NCI-H1417 treated with DMSO at 0.1 percent for 48 hours (cell line): ENCODE measurements at places on chromosomes 12 and 14.

GRCh38 chr12:57726151-57726883 is 12.2 kb downstream of the AGAP2 start:
- DNase-seq = peak; percentile 47

DNA sequence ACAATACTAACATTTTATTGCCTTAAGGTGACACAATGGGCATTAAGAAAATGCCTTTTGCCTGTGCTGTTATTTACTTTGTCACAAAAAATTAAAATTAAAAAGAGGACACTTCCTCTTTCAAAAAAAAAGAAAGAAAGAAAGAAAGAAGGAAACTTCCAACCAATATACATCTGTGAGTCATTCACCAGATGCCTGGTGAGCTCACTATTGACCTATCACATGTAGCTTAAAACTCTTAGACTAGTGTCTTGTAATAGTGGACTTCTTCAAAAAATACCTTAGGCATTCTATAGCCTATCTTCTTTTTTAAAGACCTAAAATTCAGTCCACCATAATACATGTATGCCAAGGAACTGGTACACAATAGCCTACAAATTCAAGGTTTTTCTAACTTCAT is 4.9 kb upstream of the SOX5 start:
- DNase-seq = no peak

DNA sequence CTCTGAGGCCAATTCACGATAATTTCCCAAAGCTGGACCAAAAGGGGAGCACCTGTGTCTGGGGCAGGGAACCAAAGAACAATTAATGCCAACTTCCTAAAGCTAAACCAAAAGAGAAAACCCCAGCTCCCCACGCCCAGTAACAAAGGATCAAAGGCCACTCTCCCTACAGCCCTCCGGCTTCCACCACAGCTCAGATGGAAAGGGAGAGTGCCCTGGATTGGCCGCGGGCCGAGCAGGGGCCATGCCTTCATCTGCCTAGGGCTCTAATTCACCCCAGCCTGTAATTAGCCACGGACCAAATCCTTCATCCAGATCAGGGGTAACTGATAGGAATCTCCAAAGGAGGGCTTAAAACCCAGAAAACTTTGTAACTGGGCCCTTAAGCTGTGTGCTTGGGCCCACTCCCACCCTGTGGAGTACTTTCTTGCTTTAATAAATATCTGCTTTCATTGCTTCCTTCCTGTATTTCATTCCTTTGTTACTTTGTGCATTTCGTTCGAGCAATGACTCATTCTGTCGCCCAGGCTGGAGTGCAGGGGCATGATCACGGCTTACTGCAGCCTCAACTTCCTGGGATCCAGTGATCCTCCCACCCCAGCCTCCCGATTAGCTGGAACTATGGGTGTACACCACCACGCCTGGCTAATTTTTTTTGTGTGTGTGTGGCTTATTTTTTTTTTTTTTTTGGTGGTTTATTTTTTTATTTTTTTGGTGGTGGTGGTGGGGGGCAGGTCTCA is 65.5 kb upstream of the PPP4R3A start:
- no peak for DNase-seq

DNA sequence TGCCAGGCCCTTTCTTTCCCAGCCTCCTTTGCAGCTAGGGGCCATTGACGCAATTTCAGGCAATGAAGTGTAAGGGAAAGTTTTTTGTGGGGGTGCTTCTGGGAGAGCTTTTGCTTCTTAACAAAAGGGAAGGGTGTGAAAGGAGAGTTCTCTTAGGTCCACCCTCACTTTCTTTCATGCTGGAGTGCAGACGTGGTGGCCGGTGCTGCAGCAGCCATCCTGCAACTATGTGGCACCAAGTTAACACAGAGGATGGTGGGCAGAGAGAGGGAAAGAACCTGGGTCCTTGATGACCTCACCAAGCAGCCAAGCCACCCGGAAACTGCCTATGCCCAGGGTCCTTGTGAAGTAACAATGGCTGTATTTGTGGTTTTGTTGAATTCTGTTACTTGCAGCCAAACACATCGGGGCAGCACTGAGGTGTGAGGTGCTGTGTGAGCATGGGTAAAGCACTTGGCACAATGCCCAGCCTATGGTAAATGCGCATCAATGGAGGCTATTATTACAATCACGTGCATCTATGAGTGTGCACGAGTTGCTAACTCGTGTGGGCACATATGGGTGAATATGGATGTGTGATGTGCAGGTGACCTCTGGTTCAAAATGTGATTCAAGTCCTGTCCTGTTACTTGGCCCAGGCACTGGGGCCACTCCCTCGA is 122.6 kb downstream of the CALM1 start:
- no peak for DNase-seq

- DNase-seq = no peak
Measured at GRCh38 chr12:120064054-120064940, 52.3 kb downstream of the RAB35 start.

GRCh38 chr12:124861898-124862676 is 1.6 kb downstream of the SCARB1 start:
- DNase-seq = no peak

DNA sequence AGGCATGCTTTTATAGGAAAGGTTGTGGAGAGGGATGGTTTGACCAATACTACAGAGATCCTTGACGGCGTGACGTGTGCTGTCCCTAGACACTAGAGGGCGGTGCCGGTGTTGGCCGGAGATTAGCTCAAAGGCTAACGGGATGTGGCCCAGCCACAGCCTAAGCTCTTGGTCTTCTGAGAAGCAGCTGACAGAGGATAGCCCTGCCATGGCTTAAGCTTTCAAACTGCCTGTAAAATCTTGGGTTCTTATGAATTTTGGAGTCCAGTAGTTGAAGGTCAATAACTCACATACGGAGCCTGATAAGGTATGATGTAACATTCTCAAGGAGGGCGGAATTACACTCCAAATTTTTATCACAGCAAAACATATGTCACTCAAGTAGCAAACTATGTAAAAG is 515.7 kb upstream of the ATXN7L3B start:
- DNase-seq = no peak

- DNase-seq = no peak
Measured at GRCh38 chr14:62776300-62776699, 269.0 kb downstream of the KCNH5 start.

- DNase-seq = no peak
Measured at GRCh38 chr12:106112145-106112821, 26.5 kb downstream of the NUAK1 start.

GRCh38 chr12:70402597-70402996 is 36.5 kb downstream of the KCNMB4 start:
- no peak for DNase-seq

DNA sequence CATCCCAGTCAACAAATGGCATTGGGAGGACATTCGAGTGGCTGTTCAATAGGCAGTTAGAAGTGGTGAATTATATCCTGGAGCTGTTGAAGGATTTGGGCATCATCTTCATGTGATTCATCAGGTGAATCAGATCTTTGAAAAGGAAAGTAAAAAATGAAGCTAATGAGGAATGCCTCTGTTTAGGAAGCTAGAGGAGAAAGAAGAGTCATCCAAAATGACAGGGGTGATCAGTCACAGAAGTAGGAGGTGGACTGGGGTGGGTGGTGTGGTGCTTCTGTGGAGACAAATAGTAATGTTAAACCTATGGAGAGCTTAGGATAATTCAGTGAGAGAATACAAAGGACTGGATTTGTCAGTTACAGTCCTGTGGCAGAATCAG is 32.7 kb downstream of the DIP2B start:
- DNase-seq = no peak

DNA sequence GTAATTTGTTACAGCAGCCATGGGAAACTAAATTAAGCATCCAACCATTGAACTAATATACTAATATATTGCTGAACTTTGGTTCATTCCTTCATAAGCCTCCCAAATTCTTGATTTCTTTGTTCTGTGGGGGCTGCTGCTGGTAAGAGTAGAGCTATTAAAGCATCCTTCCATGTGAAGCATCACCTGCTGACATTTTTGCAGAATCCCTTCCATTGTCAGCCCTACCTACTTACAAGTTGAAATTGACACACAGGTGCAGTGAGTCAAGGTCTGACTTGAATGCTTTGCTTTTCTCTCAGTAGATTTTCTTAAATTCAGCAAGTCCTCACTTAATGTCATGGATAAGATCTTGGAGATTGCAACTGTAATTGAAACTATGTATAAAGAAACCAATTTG is 474.4 kb downstream of the APAF1 start:
- DNase-seq = no peak

GRCh38 chr12:78096909-78097597 is 266.4 kb downstream of the NAV3 start:
- DNase-seq = no peak

DNA sequence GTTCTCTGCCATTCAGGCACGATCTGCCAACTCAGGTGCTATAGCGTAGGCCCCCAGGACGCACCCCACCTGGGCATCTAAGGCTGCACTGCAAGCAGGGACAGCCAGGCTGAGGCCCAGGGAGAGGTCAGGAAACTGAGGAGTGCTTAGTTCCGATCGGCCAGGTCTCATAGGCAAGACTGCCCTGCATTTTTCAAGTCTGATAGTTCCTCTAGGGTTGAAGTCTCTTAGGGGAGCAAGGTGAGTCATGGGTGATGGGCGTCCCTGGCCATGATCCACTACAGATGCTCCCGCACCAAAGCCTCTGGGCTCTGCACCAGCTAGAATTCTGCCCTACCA is 13.2 kb downstream of the NOPCHAP1 start:
- no peak for DNase-seq

DNA sequence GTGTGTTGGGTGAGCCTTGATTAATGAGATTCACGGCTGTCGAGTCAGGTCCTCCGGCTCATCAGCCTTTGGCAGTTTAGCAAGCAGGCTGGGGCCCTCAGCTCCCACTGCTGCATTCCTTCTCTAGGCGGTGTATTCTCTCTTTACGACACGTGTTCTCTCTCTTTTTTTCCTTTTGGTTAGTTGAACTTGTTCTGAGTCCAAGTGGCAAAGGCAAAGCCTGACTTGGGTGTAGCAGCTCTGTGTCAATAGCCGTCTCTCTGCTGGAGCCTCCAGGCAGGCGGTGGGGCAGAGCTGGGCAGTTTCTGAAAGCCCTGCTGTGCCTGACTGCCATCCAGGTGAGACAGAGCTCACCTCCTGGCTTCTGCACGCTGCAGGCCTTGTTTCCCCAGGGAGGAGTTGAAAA is 46.6 kb downstream of the SUSD6 start:
- DNase-seq = peak; percentile 57

GRCh38 chr14:102849526-102850379 is 72.5 kb downstream of the TRAF3 start:
- DNase-seq = no peak

- DNase-seq = peak; percentile 55
Measured at GRCh38 chr14:52926953-52927352, 23.9 kb downstream of the FERMT2 start.

DNA sequence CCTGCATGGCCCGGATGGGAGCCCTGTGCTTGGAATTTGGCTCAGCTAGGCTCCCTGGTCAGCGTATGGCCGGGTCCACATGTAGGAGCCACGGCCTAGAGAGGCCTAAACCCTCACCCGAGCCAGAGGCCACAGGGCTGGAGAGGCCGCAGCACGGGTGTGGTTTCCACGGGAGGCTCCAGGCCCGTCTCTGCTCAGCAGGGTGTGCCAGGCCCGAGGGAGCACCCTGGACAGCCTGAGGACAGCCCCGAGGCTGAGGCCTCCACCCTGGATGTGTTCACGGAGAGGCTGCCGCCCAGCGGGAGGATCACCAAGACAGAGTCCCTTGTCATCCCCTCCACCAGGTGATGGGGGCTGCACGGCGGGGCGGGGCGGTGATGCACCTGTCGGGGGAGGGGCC is 17.6 kb upstream of the TEX22 start:
- DNase-seq = no peak

DNA sequence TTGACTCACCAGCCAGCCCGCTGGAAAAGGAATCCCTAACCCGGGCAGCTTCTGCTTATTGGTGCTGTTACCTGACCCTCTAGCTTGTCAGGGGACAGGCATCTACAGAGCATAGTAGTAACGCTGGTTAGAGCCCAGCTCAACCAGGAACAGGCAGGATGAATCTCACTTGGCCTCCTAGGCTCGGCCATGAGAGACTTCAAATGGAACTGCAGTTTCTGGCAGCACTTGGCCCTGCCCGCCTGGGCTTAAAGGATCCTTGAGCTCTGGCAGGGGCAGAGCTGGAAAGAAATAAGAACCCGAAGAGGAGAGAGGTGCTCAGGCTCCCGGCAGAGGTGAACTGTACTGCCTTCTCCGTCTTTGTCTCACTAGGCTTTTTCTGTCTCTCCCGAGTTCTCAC is 2.3 kb upstream of the LHX5 start:
- no peak for DNase-seq

GRCh38 chr12:67601126-67601525 is 47.4 kb upstream of the DYRK2 start:
- DNase-seq = no peak

- DNase-seq = no peak
Measured at GRCh38 chr12:82225871-82226270, 132.3 kb downstream of the CCDC59 start.

DNA sequence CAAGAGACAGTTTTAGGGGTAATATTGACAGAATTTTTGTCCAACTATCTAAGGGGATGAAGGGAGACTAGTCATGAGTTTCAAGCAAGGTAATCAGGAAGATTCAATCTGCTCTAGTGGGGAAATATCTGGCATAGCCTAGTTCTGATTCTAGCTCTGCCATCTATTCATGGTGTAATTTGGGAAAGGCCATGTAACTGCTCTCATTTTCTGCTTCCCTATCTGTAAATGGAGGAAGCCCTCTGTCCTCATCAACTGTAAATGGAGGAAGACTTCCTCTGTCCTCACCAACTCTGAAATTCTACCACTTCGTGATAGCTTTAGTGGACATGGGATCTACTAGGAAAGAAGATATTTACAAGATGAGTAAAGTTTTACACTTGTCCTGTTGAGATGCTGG is 37.9 kb downstream of the BHLHE41 start:
- no peak for DNase-seq

DNA sequence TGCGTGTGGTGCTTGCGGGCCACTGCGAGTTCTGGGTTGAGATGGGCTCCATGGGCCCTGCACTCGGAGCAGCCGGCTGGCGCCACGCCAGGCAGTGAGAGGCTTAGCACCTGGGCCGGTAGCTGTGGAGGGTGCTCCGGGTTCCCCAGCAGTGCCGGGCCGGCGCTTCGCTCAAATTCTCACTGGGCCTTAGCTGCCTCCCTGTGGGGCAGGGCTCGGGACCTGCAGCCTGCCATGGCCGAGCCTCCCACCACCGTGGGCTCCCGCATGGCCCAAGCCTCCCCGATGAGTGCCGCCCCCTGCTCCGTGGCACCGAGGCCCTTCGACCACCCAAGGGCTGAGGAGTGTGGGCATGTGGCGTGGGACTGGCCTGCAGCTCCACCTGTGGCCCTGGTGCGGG is 375.7 kb downstream of the NELL2 start:
- no peak for DNase-seq

- DNase-seq = no peak
Measured at GRCh38 chr14:104328607-104329006, 190.2 kb downstream of the KIF26A start.
